Germinal center (tissue), 1 donor: ENCODE measurements at places on chromosomes 1 and 21.
A peak's percentile ranks its signal among the peaks of the same experiment; 100 is the strongest.

DNA sequence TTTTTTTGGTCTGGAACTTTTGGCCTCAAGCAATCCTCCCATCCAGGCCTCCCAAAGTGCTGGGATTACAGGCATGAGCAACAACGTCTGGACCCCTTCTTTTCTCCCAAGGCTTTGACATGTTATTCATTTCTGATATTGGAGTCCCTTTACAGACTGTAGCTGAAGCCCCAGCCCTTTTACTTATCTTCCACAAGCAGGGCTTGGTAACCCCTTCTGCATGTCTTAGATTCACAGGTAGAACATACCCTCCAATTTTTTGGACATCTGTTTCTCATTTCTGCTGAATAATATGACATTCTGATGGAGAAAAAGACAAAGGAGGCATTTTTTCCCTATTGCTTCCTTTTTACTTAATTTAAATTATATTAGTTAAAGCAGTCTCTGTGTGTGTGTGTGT, 39.2 kb upstream of the RGS21 start:
- DNase-seq, result no peak

- no peak for DNase-seq
These were observed 283.4 kb upstream of the ZRANB2 start for GRCh38 chr1:71364236-71364635.

- DNase-seq, result no peak
These were observed 31.6 kb downstream of the ADARB1 start for GRCh38 chr21:45105906-45106485.

DNA sequence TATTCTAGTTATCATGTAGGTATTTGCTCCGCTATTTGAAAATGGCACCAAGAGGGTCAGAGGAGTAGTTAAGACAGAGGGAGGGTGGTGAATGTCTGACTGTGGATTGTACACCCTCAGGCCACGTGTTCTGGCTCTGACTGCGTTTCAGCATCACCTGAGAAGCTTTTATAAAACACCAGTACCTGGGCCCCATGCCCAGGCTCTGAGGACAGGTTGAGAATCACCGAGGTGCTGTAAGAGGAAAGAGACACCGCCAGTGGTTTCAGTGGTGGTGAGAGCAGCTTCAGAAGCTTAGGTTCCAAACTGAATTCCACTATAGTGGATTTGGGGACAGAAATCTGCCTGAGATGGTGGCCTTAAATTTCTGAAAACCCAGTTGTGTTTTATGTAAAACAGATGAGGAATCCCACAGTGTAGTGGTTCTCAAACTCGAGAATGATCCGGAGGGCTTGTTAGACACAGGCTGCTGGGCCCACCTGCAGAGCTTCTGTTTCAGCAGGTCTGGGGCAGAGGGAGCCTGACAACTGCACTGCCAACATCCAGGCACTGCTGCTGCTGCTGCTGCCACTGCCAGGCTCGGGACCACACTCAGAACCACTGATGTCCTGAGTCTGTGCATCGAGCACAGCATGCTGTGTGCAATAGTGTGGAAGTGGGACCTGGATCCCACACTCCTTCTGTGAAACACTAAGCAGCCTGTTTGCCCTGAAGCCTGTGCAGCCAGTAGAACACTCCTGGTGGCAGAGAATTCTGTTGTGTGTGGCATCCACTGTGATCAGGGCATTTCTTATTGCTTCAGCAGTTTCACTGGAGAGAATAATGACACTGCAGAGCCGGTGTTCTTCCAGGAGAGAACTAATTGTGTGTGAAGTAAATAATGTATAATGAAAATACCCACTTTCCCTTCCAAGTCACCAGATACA, 98.7 kb downstream of the SUSD4 start:
- DNase-seq, result no peak

DNA sequence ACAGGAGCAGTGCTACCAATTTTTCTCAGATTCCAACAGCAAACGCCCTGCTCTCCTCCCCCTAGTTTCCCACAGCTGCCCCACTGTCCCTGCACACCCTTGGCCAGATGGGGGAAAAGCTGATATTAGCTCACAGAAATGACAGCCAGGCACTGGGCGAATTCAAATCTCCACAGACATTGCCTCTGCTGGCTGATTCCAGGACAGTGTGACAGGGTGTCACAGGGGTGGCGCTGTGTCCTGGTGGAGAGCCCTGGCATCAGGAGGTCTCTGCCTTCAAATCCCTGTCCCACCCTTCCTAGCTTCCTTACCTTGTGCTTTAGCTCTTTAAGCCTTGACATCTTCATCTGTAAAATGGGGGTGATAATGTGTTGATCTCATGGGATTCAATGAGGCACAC, 10.4 kb downstream of the OLIG1 start:
- DNase-seq, result no peak

DNA sequence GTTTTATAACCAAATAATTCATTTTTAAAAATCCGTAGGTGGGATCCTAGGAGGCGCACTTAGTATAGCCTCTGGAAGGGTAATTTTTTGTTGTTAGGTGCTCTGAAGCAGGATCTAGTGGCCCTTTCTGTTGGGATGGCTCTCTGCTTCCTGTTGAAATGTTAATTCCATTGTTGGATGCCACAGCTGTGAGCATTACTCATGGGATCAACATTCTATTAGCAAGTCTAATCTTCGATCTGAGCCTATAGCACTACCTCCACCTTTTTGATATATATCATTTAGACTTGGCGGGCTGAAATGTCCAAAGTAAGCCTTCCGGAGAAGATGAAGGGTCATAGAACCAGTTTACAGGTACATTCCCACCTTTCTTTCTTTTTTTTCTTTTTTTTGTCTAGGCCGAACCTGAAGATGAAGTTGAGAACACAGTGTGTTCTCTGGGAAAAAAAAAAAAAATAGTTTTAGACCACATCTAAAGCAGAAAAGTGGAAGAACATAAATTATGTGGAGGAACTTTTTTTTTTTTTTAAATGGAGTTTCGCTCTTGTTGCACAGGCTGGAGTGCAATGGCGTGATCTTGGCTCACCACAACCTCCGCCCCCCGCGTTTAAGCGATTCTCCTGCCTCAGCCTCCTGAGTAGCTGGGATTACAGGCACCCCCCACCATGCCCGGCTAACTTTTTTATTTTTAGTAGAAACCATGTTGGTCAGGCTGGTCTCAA, 1.4 kb downstream of the CXADR start:
- no peak for DNase-seq

- DNase-seq, result no peak
These were observed 17.8 kb upstream of the PTGFR start for GRCh38 chr1:78472851-78473496.

GRCh38 chr1:2304282-2304681, 76.2 kb downstream of the SKI start:
- DNase-seq, result no peak

DNA sequence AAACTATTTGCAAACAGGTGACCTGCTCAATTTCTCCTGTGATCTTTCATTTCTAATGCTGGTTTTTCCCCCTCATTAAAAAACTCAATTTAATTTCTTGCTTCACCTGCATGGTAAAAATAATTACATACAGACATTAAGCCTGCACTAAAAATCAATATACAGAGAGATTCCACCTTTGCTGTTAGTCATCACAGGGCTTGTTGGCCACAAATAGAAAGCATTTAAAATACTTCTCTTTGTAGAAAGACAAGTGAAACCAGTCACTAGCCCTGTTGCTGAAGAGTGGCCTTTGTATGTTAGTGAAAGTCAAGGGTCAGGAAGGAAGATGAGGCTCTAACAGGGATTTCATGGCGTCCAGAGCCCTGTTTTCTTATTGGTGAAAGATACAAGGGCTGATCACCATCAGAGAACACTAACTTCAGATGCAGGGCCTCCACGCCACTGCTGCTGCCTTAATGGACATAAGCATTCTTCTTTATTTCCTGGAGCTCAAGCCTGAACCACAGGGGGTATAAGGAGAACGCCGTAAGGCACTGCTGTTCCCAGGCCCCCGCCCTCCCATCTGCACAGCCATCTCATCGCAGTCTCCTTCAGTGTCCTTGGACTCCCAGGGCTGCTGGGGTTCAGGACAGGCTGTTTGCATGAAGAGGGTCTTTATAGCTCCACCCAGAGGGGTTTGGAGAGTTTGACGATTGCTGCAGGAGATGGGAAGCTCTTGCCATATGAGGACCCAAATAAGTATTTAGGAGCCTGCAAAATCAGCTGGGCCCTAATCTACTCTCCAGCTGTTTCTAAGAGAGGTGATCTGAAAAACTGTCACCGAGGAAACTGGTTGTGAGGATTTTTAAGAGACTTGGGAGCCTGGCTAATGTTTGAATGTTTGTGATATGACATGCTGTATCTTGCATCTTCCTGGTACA, 117.3 kb upstream of the IRF2BP2 start:
- DNase-seq, result no peak

GRCh38 chr1:232968391-232968790, 18.0 kb downstream of the NTPCR start:
- no peak for DNase-seq

DNA sequence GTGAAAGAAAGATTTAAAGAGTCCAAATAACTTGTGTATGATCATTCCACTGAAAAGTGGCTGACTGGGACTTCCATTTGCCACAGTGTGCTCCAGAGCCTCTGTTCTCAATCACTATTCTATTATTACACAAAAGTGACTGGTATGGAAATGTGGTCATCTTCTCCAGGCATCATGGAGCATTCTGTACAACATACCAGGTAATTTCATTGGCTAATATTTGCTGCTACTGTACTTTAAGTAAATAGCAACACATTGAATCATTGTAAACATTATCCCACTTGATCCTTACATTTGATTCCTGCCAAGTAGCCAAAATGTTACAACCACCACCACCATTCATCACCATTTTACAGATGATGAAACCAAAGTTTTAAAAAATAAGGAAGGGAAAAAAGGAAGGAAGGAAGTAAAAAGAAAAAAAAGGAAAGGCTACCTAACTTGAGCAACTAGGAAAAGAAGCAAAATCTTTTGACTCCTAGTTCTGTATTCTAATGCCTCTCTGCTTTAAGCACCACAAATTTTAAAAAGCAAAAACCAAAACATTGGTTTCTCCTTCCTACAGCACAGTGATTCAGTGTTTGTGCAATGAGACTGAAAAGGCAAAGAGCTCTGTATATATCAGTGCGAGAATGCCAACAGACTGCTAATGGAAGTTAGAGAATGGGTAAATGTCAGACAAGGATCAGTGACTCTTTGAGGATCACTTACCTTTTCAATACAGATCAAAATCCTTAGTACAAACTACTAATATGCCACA, 361.4 kb upstream of the PTBP2 start:
- DNase-seq, result no peak

GRCh38 chr1:221440658-221441057, 301.2 kb downstream of the DUSP10 start:
- no peak for DNase-seq

DNA sequence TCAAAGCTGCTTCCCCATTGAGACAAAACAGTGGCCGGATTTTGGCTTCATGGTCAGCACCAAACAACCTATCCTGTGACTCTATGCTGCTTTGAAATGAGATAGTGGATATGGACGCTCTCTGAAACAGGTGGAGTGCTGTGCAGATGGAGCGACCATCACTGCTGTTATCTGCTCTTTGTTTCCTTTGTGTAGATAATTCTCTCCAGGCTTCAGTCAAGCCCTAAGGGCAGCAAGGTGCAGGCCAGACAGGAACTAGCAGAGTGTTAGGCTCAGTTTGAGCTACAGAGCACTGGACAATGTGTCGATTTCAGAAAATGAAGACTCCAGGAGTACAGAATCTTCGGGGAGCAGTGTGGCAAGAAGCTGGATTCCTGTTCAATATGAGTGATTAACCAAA, 4.8 kb upstream of the IRF6 start:
- DNase-seq, result no peak

DNA sequence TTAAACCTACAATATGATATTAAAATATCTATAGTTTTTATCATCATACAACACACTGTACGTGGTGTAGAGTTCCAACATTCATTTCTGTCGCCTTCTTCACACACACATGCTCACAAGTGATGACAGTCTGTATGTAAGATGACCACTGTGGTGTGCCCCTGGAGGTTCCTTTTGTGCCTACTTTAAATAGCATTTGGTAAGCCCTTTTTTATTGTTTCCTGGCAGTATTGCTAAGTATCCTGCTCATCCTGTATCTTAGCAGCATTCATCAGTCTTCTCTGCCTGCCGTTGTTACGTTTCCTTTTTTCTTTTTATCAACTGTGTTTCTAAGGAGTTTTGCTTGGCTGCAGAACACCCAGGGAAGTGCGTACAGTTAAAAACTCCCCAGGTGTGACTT, 231.4 kb downstream of the CHRM3 start:
- DNase-seq, result no peak

DNA sequence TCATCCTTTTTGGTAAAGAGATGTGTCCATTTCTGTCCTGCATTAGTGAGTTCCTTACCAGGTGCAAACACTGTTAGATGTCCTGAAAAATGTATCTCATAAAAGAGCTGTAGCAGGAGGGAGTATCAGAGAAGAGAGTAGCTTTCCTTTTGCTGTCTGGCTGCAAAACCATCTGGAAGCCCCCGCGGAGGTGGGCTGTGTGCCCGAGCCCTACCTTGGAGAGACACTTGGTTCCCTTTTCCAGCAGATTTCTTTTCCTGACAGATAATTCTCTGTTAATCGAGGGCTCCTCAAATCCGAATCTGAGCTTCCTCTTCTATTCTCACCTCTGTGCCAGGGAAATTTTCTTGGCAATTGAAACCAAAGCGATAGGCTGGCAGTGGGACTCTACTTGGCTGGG, 53.0 kb downstream of the KIF26B start:
- no peak for DNase-seq

DNA sequence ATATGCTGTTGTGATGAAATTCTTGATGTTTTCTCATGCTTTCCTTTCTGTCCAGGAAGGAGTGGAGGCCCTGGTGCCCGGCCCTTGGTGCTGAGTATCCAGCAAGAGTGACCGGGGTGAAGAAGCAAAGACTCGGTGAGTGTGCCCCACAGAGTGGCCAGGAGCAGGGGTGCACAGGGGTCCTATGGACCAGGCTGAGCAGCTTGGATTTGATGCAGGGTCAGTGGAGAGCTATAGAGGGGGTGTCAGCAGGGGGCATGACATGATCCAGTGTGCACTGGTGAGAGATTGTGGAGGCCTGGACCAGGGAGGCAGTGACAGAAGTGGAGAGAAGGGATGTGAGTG, 7.4 kb downstream of the PTPRF start:
- no peak for DNase-seq

DNA sequence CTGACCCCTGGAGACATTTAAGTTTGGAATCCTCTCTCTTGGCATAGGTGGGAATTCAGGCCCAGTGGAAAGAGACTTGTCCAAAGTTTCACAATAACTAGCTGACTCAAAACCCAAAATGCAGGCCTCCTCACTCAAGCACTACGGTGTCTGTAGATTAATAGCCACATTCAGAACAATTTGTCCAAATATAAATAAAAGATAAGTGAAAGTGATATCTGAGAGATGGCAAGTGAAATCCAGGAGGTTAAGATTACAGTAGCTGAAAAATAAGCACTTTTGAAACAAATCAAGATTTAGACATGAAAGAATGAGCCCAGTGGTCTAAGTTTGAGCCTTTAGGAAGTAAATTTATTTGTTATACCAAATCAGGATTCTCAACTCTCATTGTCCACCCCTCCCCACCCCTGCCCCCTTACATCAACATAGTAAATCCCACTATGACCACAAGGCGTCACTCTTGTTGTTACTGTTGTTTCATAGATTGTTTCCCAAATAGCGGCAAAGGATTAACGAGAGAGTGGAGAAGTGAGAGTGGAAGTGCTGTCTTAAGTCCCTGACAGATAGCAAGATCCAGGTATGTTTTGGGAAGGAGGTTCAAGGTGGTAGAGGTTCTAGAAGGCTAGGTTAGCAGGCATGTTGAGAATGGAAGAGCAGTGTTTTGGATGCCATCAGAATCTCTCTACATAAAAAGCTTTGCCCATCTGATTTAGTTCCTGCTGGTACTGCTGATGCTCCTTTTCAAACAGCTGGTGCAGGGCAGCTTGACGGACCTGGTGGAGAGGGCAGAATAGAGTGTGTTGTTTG, 7.1 kb upstream of the TPM3 start:
- DNase-seq, result peak; percentile 72

GRCh38 chr1:116256286-116256649, 116.8 kb upstream of the ATP1A1 start:
- DNase-seq, result no peak
